ENCODE measurements at places on chromosomes 7 and 10. TPM values are rescaled to one million over a fixed set of nuclear protein-coding genes. Genes with fewer than 3 reads are reported as not detected.

The IDI2 gene
- polyA plus RNA-seq: not detected

GRCh38 chr10:58932126-58932525, 244.3 kb upstream of the PHYHIPL start:
- DNase-seq: no peak

- no peak for DNase-seq
These were observed 10.6 kb upstream of the CALU start for GRCh38 chr7:128728598-128728997.

GRCh38 chr10:124453960-124454610, 4.2 kb upstream of the NKX1-2 start:
- DNase-seq: no peak

Measured in right renal pelvis (tissue), 4 donors.